ENCODE measurements at places on chromosomes 5 and 9. TPM values are rescaled to one million over a fixed set of nuclear protein-coding genes. Genes with fewer than 3 reads are reported as not detected.

- no peak for DNase-seq
- H3K27me3 ChIP-seq, result no peaks in the 10 kb centered on the region
- H3K4me3 ChIP-seq, result no peak within 1 kb of the TSS
- no peak within 1 kb of the TSS for H3K27ac ChIP-seq
- H3K4me1 ChIP-seq, result no peaks in the 10 kb centered on the region
Observed at GRCh38 chr9:87882627-87883026, at the start of gene SPATA31E1. TSS of gene SPATA31E1 (plus strand) at chr9:87882877. CDS start at chr9:87882892, 15 bp downstream.

DNA sequence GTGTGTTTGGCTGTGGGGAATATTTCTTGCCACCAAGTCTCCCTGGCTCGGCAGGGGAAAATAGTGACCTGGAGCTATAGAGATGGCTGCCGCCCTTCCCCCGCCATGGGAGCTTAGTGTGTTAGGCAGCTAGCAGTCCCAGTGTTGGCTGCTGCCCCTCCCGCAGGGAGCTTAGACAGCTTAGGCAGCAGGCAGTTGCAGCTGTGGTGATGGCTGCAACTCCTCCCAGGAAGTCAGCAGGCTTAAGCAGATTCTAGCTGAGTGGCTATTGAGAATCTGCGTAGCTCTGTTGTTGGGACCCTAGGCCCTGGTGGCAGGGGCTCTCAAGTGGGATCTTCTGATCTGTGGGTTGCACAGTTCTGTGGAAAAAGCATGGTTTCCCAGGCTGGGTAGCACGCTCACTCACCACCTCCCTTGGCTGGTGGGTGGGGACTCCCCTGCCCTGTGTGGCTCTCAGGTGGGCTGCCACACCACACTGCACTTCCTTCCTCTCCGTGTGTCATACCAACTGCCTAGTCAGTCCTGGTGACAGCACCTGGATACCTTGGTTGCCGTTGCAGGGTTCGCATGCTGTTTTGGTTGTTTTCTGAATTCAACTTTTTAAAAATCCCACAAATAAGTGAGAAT is 9.3 kb downstream of the OR1N2 start:
- peak overlapping the region; percentile 93 for H3K27ac ChIP-seq
- peaks cover 8% of the 10 kb centered on the region for H3K36me3 ChIP-seq
- DNase-seq, result peak; percentile 49
- H3K4me3 ChIP-seq, result peak overlapping the region; percentile 65
- H3K4me1 ChIP-seq, result peaks cover 8% of the 10 kb centered on the region

DNA sequence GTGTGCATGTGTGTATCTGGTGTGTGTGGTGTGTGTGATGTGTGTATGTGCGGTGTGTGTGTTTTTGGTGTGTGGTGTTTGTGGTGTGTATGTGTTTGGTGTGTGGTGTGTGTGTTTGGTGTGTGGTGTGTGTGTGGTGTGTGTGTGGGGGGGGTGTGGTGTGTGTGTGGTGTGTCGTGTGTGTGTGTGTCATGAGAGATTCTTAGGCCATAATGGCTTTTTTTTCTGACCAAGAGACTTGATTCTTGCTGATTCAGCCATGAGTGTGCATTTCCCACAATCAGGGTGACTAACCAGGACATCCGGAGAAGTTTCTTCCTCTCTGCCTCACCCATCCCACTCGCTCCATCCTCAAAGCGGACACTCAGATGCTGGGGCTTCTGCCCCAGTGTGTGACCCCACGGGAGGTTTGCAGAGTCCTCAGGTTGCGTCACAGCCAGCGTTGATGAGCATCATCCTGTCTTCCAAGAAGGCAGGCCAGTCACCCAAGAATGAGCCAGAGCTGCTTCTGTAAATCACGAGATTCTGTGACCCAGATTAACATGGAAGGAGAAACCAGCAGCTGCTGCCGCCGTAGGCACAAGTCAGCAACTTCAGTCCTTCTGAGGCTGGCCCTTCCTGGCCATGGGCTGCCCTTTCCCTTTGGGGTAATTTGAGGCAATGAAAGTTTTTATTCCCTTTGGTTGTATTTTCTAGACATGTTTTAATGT is 12.5 kb upstream of the CTSL start:
- no peak overlapping the region for H3K27ac ChIP-seq
- peaks cover 12% of the 10 kb centered on the region for H3K4me1 ChIP-seq

GRCh38 chr9:119639287-119639955 is 270.2 kb upstream of the BRINP1 start:
- no peaks in the 10 kb centered on the region for H3K4me1 ChIP-seq
- H3K27ac ChIP-seq, result no peak overlapping the region
- H3K4me3 ChIP-seq, result no peak overlapping the region
- no peaks in the 10 kb centered on the region for H3K36me3 ChIP-seq
- DNase-seq, result no peak

GRCh38 chr5:105632043-105632442 is 2038.7 kb downstream of the EFNA5 start:
- no peaks in the 10 kb centered on the region for H3K36me3 ChIP-seq
- no peaks in the 10 kb centered on the region for H3K27me3 ChIP-seq
- no peak overlapping the region for H3K27ac ChIP-seq
- DNase-seq, result no peak

- DNase-seq, result peak; percentile 34
- H3K4me1 ChIP-seq, result no peaks in the 10 kb centered on the region
- H3K4me3 ChIP-seq, result no peak overlapping the region
- peaks cover 4% of the 10 kb centered on the region for H3K27me3 ChIP-seq
- H3K36me3 ChIP-seq, result peaks cover 8% of the 10 kb centered on the region
Observed at GRCh38 chr9:75238311-75238976, 150.1 kb downstream of the OSTF1 start.

DNA sequence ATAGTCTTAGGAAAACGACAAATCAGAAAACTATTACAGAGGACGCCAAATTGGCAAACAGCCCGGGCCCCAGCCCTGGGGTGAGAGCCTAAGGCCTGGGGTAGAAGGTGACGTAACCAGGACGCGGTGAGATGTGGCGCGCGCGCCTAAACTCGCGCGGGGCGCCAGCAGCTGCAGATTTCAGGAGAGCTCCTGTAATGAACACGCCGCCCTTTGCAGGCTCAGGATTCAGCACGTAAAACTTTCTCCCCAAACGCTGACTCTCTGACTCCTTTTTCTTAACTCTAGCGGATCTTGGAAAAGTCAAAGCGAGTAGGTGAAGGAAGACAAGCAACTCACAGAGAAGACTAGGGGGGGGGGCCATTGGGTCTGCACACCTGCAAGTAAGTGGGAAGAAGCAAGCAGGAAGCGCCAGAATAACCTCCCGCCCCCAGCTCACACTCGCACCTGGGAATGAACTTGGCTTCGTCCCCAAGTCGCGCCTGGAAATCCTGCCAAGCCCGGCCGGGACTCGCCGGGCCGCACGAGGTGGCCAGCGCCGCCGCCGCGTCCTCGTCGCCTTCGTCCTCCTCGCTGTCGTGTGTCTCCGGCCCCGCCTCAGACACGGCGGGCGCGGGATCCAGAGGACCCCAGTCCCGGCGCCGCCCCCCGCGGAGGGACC is 822 bp downstream of the RASEF start:
- DNase-seq, result no peak
- H3K36me3 ChIP-seq, result peaks cover 1% of the 10 kb centered on the region
- no peak overlapping the region for H3K27ac ChIP-seq
- no peak overlapping the region for H3K4me3 ChIP-seq

DNA sequence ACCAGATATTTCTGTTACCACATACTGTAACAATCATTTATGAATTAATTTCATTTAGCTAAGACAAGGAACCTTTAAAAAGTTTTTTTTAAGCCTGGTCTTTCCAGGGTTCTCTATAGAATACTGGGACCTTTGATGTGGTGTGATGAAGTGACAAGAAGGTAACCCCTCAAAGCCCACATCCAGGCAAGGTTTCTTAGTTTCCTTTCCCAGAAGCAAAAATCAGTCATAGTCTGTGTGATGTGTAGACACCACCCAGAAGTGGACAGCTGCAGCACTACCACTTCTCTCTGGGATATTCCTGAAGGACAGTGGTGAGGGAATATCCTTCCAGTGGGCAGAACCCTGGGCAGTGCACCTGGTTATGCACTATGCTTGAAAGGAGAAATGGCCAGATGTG is 115.6 kb downstream of the TTC39B start:
- no peaks in the 10 kb centered on the region for H3K27me3 ChIP-seq
- H3K4me1 ChIP-seq, result peaks cover 13% of the 10 kb centered on the region
- DNase-seq, result no peak
- H3K4me3 ChIP-seq, result no peak overlapping the region
- H3K27ac ChIP-seq, result no peak overlapping the region

DNA sequence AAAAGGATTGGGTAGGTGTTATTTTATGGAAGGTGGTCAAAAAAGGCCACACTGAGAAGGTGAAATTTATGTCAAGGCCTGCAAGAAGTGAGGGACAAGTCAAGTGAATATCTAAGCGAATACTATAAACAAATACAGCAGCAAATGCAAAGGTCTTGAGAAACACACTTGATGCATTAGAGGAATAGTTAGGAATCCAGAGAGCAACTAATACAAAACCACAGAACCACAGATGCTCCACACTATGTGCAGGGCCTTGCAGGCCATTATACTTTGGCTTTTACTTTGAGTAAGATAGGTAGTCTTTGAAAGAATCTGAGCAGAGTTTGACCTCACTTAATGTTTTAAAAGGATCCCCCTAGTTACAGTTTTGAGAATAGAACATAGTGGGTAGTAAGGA is 4.6 kb downstream of the ZNF622 start:
- no peak for DNase-seq
- H3K27ac ChIP-seq, result peak overlapping the region; percentile 80
- H3K36me3 ChIP-seq, result peaks cover 80% of the 10 kb centered on the region
- H3K4me1 ChIP-seq, result peaks cover 85% of the 10 kb centered on the region

DNA sequence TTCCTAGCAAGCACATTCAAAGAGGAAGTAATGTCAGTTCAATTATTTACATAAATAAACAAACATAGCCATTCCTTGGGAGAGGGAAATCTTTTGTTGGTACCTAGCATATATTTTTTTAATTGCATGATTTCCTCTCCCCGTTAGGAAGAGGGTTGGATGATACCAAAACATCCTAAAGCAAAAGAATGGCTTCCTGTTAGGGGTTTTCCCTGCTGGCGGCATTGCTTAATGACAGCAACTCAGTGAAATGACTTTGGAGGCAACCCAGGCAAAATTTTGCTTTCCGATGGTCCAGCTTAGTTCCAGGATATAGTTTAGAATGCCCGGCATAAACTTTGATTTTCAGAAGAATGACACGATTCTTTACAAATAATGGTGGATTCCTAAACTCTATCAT is 73.2 kb downstream of the MAT2B start:
- H3K27ac ChIP-seq, result no peak overlapping the region
- peaks cover 11% of the 10 kb centered on the region for H3K27me3 ChIP-seq
- H3K4me1 ChIP-seq, result no peaks in the 10 kb centered on the region
- H3K4me3 ChIP-seq, result no peak overlapping the region
- no peak for DNase-seq

- H3K4me3 ChIP-seq, result no peak overlapping the region
- H3K4me1 ChIP-seq, result peaks cover 5% of the 10 kb centered on the region
- no peaks in the 10 kb centered on the region for H3K27me3 ChIP-seq
- no peak overlapping the region for H3K27ac ChIP-seq
- no peak for DNase-seq
Observed at GRCh38 chr5:67490543-67491321, 294.1 kb upstream of the CD180 start.

DNA sequence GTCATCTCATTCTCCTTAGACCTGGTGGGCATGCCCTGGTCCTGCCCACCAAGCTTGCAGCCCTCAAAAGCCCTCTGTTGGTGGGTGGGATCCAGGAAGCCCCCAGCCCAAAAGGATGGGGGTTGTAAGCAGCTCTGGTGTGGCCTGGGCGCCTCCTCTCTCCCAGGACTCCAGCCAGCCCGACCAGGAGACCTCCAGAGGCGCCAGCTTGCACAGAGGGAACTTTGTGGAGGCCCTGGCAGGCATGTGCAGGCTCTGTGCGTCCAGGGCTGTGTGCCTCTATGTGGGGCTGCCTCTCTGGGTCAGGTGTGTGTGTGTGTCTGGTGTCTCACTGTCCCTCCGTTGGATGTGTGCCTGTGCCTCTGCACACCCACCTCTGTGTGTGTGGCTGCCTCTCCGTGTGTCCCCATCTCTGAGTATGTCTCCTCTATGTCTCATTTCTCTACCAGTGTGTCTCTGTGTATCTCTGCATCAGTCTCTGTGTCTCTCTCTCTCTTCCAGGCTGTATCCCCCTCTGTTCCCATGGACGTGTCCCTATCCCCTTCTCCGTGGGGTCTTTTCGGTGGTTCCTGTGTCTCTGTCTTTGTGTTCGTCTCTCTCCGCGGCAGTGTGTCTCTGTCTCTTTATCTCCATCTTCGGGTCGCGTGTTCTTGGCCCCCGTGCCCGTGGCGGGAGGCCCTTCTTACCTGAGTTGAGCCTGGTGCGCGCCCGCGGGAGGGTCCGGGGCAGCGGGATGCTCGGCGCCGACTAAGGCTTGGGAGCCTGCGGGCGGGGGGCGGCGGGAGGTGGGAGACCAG is 501 bp downstream of the ENHO start:
- DNase-seq, result no peak
- H3K27me3 ChIP-seq, result peaks cover 13% of the 10 kb centered on the region
- H3K4me3 ChIP-seq, result peak overlapping the region; percentile 88
- no peaks in the 10 kb centered on the region for H3K36me3 ChIP-seq
- H3K27ac ChIP-seq, result peak overlapping the region; percentile 75

DNA sequence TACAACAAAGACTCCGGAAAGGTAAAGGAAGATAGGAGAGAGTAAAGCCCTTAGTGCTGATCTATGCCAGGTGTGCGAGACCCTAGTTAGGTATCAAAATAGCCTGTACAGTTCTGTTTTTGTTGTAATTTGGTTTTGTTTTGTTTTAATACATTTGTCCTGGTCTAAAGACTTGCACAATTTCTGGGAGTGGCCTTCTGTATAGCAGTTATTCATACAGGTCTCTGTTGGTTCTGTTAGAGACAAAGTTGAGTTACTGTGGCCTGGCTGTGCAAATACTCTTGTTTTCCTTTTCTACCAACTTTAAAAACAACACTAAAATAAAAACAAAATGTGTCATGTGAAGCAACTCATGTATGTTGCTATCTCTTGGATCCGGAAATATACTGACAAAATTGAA is 163.6 kb downstream of the COMMD10 start:
- no peak overlapping the region for H3K27ac ChIP-seq
- H3K27me3 ChIP-seq, result no peaks in the 10 kb centered on the region
- H3K4me1 ChIP-seq, result no peaks in the 10 kb centered on the region
- peaks cover 20% of the 10 kb centered on the region for H3K36me3 ChIP-seq
- no peak for DNase-seq

ANKRD18B gene
- total RNA-seq, result not detected

C5orf34 gene
- 7.4 TPM for total RNA-seq

TEK gene
- total RNA-seq, result not detected

PTGS1 gene
- 0.60 TPM for total RNA-seq

PCDHB9 gene
- not detected for total RNA-seq

TLX3 gene
- total RNA-seq, result not detected
